Natural killer cell (primary cell): ENCODE measurements at places on chromosomes 11 and 22.

DNA sequence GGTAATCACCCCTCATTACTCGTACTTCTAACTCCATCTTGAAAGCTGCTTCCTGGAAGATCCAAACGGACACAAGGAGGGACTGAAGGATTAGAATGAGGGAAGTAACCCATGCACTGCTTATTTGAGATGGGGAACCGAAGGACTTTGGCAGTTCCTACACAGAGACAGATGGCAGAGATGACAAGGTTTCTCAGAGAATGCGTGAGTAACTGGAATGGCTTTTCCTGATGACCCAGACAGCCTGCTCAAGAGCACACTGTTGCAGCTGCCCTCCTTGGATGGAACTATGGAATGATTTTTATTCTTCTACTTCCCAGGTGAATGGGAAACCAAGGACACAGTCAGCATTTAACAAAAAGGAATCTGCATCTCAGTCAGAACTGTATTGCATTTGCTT lies 7.3 kb downstream of the KCNJ11 start:
- DNase-seq, result no peak

DNA sequence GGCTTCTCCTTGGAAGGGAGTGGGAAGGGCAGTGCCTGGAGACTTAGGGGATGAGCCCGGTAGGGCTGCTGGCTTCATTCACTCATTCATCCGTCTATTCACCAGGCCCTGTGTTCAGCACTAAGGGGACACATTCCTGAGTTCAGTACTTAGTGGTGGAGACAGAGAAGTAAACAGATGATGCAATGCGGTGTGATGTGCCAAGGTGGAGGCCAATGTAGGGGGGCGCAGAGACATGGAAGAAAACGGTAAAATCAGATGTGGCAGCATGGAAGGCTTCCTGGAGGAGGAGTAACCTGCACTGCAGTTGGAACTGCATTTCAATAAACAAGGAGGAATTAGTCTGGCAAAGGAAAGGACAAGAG lies 21.3 kb downstream of the GRIK4 start:
- DNase-seq, result no peak

DNA sequence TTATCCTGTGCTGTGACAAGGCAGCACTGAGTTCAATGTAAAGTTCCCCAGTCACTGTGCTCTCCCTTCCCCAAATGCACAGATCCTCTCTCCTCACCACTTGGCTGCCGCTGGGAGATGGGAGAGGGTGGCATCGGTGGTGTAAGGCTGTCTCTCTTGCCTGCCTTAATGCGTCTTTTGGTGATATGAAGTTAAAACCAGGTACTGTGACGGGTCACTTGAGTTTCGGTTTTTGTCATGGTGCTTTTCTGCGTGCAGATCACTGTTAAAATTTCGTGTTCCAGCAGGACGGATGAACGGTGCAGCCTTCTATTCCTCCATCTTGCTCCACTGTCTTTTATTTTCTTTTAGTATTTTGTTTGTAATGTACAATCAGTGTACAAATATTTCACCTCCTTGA lies 18.6 kb downstream of the GLB1L2 start:
- DNase-seq, result no peak

DNA sequence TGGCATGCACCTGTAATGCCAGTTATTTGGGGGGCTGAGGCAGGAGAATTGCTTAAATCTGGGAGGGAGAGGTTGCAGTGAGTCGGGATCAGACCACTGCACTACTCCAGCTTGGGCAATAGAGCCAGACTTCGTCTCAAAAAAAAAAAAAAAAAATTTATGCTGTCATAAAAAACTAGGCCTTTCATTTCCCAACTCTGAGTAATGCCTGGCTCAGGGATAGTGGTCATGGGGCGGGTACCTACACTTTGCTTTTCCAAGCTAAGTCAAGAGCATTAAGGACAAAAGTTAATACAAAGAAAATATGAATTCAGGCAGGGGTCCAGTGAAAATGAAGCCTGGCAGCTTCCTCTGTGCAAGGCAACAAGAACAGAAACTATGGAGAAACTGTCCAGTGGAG lies 16.3 kb downstream of the CPSF7 start:
- DNase-seq, result no peak

DNA sequence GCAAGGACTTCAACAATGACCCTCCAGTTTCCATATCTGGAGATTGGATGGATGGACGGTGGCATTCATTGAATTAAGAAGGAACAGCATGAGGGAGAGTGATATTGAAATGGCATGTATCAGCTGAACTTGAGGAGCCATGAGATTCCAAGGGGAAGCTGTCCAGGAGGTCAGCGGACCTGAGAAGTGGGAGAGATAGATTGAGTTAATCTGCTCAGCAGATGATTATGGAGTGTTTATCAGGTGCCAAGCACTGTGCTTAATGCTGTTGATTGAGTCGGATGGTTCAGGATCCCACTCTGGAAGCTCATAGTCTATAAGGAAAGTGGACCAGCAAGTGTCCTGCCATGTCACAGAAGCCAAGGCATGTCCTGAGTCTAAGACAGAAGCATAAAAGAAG lies 581.3 kb downstream of the INSC start:
- DNase-seq, result no peak

- no peak for DNase-seq
Observed at GRCh38 chr11:69136471-69136870, 19.3 kb upstream of the SMIM38 start.

GRCh38 chr22:42335839-42336378 lies 65.5 kb upstream of the TCF20 start:
- DNase-seq, result no peak

DNA sequence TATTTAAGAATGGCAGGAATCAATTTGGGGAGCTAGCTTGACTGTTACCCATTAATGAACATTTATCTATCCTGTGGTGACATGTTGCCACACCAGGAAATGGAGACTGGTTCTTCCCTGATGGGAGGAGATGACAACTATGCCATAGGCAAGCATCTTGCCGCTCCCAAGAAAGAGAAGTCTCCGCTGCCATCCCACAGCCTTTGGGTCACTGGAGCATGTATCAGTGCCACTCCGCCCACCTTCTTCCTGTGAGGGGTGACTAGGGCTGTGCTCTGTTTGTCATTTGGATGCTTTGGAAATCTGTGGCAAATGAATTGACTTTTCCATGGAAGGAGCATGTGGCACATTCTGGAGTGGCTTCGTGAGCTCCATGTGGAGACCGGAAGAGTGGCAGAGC lies 6.5 kb downstream of the STIP1 start:
- no peak for DNase-seq

- no peak for DNase-seq
Observed at GRCh38 chr11:67593565-67593905, 9.9 kb downstream of the GSTP1 start.

DNA sequence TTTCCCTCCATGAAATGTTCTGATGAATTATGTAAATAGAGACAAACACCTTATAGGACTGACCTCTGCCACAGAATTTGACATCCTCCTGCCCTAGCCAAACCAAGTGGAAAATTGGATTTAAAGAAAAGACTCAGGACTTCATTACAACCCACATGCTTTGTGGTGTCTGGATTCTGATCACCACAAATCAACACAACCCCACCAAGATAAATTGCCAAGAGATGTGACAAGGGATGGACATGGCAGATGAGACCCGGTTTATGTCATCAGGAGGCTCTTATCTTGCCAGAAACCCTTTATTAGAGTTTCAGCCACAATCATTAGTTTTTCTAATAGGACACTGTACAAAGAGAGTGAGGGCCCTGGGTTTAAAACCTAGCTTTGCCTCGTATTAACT lies 57.9 kb upstream of the SLC6A5 start:
- no peak for DNase-seq

DNA sequence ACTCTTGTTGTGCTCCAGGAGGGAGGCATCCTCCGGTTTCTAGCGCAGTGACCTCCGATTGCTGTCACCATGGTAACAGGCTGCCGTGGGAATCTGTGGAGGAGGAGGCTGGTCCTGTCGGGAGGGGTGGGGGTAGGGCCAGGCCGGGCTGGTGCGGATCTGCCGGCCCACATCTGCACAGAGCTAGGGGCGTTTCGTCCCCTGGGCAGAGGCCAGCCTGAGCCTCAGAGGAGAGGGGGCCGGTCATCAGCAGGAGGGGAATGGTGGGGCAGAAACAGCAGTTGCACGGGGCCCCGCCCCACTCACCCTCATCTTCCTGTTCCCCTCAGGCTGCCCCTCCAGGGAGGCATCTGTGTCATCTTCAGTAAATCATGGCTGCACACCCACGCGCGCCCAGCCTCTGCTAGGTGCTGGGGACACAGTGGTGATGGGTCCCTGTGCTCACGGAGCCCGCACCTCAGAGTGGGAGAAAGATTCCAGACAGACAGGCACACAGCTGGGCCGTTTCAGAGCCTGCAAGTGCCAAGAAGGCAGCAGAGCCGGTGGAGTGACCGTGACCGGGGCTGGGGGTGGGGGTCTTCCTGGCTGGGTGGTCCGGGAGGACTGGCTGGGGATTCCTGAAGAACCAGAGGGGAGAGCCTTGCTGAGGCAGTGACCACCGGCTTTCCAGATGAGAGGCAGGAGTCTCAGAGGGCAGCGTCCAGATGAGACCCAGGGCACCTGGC lies 120.5 kb downstream of the CACNA1I start:
- DNase-seq, result no peak

GRCh38 chr11:108148556-108148955 lies 27.2 kb downstream of the ACAT1 start:
- no peak for DNase-seq

DNA sequence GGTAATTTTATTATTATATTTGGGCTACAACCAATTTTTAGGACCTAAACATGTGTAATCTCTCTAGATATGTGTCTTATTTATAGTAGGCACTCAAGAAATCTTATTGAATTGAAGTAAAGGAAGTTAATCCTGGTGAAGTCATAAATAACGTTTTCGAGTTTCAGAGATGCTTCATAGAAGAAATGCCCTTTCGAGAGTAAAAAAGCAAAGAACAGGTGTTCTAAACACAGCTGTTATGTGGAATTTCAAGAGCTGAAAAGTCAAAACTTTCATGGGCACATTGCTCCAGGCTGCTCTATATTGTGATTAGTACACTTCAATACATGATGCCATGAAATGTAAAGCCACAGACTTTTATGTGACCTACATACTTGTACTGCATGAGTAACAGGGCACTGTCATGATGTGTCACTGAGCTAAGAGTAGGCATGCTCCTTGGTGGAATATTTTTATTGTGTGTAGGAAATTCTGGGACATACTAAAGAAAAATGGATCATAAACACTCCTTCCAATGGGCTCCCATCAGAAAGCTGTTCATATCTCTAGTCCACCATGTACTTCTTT lies 7.2 kb upstream of the ELMOD1 start:
- DNase-seq, result no peak

GRCh38 chr11:70174547-70175235 lies 28.4 kb upstream of the FADD start:
- no peak for DNase-seq

GRCh38 chr22:35258191-35258988 lies 1.1 kb downstream of the HMGXB4 start:
- no peak for DNase-seq

GRCh38 chr11:37558619-37559210 lies 960.7 kb upstream of the RAG2 start:
- no peak for DNase-seq

GRCh38 chr11:134244593-134244992 lies 8.6 kb downstream of the THYN1 start:
- no peak for DNase-seq

GRCh38 chr11:62148271-62148980 lies 24.6 kb downstream of the INCENP start:
- DNase-seq, result no peak

- no peak for DNase-seq
Observed at GRCh38 chr22:46910624-46911023, 148.2 kb downstream of the TBC1D22A start.

GRCh38 chr11:10488121-10488933 lies 33.3 kb downstream of the AMPD3 start:
- no peak for DNase-seq

DNA sequence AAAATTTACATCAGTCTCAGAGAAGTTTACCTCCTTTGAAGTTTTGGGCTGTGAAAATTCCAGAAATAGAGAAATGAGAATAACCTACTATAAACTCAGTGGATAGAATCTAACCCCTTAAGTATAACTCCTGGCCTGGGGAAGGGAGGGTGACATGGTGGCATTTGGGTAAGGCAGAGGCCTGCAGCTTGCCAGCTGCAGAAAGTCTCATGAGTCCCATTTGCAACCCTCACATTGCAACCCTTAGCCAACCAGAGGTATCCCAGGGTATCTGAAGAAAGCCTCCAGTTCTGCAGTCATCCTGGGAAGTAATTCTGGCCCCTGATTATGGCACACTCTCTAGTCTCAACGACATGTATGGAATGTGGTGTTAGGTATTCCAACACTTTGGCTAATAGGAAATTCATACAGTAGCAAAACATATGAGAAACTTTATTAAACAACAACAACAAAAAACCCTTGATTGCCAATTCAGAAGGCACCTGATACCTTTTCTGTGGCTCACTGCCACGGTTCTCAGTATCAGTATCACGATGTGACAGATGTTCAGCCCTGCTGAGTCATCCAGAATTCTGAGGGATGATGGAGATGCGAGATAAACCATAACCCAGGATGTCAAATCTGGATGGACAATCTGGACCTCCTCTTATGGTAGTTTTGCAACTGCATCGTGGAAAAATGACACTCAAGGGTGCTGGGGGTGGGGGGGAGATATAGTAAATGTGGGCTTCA lies 743.4 kb downstream of the NELL1 start:
- no peak for DNase-seq

- DNase-seq, result no peak
Observed at GRCh38 chr22:41338614-41339212, 37.4 kb downstream of the ZC3H7B start.

- no peak for DNase-seq
Observed at GRCh38 chr11:125701858-125702621, 21.4 kb upstream of the ACRV1 start.

DNA sequence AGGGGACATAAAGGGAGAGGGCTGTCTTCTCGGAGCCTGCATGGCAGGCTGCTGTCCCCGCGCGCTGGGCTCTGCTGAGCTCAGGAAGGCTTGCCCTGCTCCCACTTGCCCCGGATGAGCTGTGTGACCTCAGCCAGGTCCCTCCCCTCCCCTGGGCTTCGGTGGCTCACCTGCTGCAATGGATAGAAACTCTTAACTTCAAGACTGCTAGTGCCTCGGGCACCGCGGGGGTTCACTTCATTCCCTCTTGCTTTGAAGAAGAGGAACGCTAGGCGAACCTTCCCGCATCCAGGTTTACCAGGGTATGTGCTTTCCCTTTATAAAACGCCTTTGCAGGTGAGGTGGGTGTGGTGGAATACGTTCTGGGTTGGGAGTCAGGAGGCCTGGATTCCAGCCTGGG lies 115.0 kb downstream of the PHF21B start:
- no peak for DNase-seq

- DNase-seq, result no peak
Observed at GRCh38 chr11:1740786-1741530, 9.4 kb downstream of the IFITM10 start.

- DNase-seq, result no peak
Observed at GRCh38 chr11:97548280-97548679, 1158.5 kb downstream of the JRKL start.

- no peak for DNase-seq
Observed at GRCh38 chr22:37930270-37930951, 23.0 kb downstream of the C22orf23 start.

- DNase-seq, result no peak
Observed at GRCh38 chr11:12454782-12455181, 77.4 kb downstream of the PARVA start.
